RPMI7951 (cell line): ENCODE measurements at places on chromosomes 16 and 17. TPM values are rescaled to one million over a fixed set of nuclear protein-coding genes. Genes with fewer than 3 reads are reported as not detected.

GINS2 gene
- 28.5 and 34.2 TPM in 2 replicates for total RNA-seq

KRT28 gene
- total RNA-seq = not detected in 2 replicates

DNA sequence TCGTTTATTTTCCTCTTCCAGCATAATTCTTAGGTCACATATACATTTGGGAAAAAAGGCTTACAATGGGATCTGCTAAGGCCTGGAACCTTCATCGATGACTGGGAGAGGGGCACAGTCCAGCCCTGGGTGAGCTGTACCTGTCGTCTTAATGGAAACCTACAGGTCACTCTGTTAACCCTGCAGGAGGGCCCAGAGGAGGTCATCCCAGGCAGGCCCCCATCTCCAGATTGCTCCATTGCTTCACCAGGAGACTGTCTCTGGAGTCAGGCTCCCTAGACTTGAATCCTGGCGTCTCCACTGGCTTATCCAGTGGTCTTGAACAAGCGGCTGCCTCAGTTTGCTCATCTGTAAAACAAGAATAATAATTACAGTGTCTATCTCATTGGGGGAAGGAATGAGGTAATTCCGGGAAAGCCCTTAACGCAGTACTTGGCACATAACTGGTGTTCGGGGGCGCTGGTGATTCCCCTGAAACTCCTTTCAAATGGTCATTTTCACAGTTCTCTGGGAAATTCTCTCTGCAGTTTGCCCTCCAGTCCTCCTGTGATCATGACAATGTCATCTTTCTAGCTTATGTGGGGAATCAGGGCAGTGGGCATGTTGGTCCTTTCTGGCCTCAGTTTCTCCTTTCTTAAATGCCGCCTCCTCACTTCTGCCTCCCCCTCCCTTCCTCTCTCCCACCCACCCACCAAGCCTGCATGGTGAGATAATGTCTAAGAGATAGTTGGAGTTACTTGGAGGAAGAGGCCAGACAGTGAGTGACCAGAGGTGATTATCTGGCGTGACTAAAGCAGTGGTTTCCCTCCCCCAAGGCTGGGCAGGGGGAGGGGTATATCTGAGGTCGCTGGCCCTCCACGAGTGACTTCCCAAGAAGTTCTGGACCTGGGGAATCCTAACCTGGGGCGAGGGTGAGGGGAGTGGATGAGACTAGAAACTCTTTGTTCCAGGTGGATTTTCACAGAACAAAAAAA is 31.3 kb upstream of the TAC4 start:
- no peak for DNase-seq

TEKT1 gene
- not detected in 2 replicates for total RNA-seq

DNA sequence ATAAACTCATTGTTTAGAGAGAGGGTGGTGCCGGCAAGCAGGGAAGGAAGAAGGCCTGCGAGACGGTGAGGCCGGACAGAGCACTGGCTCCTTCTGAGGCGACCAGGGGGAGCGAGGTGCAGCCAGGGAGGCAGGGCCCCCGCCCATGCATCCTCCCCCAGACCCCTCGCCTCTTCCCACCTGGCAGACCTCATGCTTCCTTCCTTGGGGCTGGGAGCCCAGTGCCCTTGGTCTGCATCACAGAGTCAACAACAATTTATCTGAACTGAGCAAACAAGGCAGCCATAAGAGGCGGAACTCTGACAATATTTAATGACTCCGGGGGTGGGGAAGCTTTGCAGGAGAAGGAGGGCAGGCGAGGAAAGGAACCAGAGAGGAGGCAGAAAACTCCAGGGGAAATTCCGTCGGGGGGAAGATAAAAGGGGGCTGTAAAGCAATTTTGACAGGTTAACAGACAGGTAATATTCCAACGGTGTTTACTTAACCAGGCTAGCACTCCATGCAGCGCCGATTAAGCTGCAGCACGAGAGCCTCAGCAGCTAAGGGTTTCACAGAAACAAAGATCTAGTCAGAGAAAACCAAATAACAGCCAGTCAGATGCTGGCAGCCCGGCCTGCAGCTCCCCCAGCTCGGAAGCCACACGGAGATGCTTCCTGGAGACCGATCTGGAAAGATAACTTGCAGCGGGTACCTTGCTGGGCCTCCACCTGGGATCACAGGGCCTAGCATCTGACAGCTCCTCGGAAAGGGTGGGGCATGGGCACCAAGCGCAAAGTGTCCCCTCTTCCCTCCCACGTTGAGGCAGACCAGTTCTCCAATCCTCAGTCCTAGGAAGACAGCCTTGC is 398.2 kb downstream of the SOX9 start:
- no peak for DNase-seq

DNAH9 gene
- total RNA-seq = under 0.01 TPM in 1 of 2 replicates, not detected in the other

GRCh38 chr17:73949903-73950592 is 253.4 kb upstream of the RPL38 start:
- DNase-seq = no peak
